ENCODE measurements at places on chromosomes 3 and 15. TPM values are rescaled to one million over a fixed set of nuclear protein-coding genes. Genes with fewer than 3 reads are reported as not detected.
A peak's percentile ranks its signal among the peaks of the same experiment; 100 is the strongest.

Gene AGBL1
- total RNA-seq: 0.02 TPM

Gene ROBO1
- 3.2 TPM for total RNA-seq

- no peak for DNase-seq
Measured at GRCh38 chr3:155492841-155493240, 199.4 kb upstream of the STRIT1 start.

Gene ADAMTS7
- 2.1 TPM for total RNA-seq

DNA sequence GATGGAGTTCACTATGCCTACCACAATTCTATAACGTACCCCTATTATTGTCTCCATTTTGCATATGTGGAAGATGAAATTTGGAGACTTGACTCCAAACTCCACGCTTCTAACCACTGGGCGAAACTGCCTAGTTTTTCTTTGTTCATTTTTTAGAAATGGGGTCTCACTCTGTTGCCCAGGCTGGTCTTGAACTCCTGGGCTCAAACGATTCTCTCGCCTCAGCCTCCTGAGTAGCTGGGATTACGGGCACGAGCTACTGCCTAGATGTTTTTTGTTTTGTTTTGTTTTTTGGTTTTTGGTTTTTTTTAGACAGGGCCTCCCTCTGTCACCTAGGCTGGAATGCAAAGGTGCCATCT is 584 bp upstream of the RPL32 start:
- no peak for DNase-seq

DNA sequence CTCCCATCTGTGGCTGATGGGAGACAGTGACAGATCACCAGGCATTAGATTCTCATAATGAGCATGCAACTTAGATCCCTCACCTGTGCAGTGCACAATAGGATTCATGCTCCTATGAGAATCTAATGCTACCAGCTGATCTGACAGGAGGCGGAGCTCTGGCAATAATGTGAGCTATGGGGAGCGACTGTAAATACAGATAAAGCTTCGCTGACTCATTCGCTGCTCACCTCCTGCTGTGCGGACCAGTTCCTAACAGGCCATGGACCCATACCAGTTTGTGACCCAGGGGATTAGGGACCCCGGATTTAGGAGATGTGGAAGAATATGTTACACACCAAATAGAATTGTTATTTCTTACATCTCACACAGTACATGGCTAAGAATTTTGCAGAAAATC is 6.7 kb downstream of the ARGFX start:
- peak; percentile 24 for DNase-seq

Gene ARRDC4
- total RNA-seq: 35.5 TPM

DNA sequence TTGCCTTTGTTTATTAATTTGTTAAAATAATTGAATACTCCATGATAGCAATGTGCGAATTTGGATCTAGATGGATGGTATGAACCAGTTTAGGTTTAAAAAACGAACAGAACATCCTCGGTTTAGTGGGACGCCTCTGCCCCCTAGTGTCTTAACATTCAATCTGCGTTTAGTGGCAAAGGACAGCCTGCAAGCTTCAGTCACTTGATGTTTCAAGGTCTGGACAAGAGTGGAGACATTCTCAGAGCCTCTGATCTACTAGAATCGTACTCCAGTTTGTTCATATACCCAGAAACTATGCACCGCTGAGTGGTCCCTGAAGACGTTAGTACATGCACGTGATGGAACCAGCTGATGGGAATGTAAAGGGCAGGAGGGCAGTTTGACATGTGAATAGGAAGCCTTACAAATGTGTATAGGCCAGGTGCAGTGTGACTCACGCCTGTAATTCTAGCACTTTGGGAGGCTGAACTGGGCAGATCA is 17.8 kb upstream of the ATP13A4 start:
- DNase-seq: peak; percentile 54

Gene TUSC7
- total RNA-seq: not detected

Gene RBPMS2
- 1.2 TPM for total RNA-seq

GRCh38 chr3:71523628-71524027 is 59.9 kb downstream of the FOXP1 start:
- DNase-seq: no peak

- no peak for DNase-seq
Measured at GRCh38 chr3:128145279-128145678, 8.0 kb upstream of the EEFSEC start.

GRCh38 chr3:56288258-56288657 is 180.0 kb downstream of the ERC2 start:
- no peak for DNase-seq

GRCh38 chr3:64867224-64867623 is 179.4 kb upstream of the ADAMTS9 start:
- DNase-seq: no peak

DNA sequence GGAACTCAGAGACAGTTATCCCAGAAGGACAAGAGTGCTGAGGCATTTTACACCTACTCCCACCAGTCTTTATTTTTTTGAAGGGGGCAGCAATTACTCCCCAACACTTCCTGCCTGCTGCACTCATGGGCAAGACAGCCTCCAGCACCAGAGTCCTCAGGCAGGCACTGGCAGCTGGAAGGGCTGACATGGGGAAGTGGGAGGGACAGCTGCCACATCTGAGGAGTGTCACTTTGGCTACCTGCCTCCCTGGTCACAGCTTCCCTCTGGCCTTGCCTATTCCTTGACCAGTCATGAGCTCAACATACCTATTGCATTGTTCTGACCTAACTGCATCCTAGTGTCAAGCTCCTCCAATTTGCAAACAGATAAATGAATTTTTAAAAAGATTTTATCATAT is 10.2 kb upstream of the LACTB start:
- no peak for DNase-seq

Gene GP5
- not detected for total RNA-seq

DNA sequence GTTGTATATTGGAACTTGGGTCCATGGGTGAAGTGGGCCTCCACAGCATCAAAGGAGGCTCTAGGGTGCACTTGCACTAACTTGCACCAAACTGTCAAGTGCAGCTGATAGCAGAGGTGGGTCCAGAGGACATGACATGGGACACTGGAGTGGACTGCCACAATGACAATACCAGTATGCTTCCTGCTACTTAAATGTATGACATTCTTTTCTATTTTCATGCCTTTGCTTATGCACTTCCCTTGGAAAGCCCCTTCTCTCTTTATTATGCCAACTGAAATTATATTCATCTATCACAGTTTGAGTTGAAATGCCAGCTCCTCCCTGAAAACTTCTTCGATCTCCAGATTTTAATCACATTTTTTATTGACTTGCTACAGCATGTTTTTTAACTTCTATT is 101.8 kb downstream of the CFAP20DC start:
- no peak for DNase-seq

DNA sequence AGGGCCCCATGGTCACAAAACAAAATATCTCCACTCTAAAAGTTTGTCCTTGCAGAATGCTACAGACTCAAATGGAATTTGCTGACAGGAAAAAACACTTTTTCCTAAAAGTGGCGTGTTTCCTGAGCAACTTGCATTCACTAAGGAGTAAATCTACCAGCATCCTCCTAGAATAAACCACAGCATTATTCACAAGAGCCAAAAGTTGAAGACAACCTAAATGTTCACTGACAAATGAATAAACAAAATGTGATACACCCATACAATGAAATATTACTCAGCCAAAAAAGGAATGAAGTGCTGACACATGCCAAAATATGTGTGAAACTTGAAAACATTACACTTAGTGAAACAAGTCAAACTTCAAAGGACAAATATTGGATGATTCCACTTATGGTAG is 28.9 kb downstream of the ITGB5 start:
- no peak for DNase-seq

DNA sequence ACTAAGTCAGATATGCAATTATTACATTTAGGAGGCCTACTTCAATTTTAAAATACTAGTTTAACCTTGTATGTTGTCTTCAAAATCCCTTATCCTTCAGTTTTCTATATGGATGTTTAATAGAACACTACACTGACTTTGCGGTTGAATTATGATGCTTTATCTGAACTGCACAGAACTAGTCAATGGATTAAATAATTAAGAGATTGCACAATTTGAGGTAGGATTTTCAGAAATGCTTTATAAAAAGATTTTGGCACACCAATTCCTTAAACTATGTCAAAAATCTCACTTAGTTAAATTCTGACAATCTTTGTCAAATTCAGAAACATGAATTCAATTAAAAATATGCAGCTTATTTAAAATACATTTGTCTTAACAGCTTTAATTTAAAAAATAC is 28.1 kb downstream of the ATOSA start:
- DNase-seq: no peak

Gene PPP4R2
- total RNA-seq: 48.6 TPM

- no peak for DNase-seq
Measured at GRCh38 chr3:172987273-172987672, 153.8 kb downstream of the SPATA16 start.

GRCh38 chr3:11230832-11231231 is 41.4 kb upstream of the ATG7 start:
- no peak for DNase-seq

Gene SNURF
- total RNA-seq: 13.7 TPM

DNA sequence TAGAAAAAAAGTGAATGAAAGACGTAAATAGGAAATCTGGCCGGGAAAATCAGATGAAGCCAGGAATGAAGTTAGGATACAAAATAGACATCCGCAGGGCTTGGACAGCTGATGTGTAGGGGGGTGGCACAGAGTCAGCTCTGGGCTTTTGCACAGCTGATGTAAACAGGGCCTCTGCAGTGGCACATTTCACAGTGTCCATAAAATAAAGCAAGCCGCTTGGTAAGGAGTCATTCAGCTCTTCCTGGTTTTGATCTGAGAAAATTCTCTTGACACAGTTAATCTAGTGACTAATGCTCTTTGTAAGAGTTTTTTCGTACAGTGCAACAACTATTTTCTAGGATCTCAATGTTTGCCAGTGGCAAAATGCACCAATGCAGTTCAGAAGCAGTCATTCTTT is 153.3 kb downstream of the USP13 start:
- DNase-seq: no peak

Gene DZIP1L
- 2.5 TPM for total RNA-seq

DNA sequence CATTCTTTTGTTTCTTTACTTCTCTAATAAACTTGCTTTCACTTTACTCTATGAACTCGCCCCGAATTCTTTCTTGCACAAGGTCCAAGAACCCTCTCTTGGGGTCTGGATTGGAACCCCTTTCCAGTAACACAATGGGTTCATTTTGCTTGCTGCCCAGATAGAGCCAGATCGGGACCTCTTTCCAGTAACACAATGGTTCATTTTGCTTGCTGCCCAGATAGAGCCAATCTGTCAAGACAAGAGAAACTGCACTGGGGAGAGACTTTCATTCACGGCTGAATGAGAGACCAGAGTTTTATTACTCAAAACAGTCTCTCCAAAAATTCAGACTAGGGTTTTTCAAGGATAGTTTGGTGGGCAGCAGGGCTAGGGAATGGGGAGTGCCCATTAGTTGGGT is 25.4 kb downstream of the METTL6 start:
- no peak for DNase-seq

GRCh38 chr3:38059591-38059990 is 20.6 kb downstream of the DLEC1 start:
- no peak for DNase-seq

GRCh38 chr15:57377478-57377847 is 1.2 kb downstream of the CGNL1 start:
- DNase-seq: no peak

Gene TMCO5A
- total RNA-seq: not detected

DNA sequence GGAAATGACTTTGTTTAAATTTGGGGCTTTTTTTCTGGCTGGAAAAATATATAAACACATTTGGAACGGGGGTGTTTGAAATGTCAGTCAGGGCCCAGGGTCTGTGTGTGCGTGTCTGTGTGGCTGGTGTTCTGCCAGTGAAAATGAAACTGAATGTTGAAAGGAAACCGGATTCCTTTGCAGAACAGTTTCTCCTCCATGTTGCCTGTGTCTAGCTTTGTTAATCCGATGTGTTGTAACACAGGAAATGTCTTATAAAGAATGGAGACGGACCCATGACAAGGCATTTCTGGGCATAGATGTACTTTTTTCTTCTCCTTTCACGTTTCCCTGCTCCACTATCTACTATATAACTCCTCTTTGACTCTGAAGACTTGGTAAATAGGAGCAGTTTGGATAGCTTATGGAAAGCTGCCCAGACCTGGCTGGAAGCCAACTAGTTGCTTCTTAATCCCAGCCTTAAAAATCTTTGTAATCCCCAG is 2.8 kb downstream of the SQOR start:
- peak; percentile 28 for DNase-seq

GRCh38 chr15:90001062-90001682 is at the start of gene ZNF710:
Gene ZNF710, plus strand, starts transcription at chr15:90001324. Its CDS starts 65,814 bp downstream, at chr15:90067138.
- peak; percentile 45 for DNase-seq

Gene KNG1
- total RNA-seq: not detected

Gene PLAAT1
- total RNA-seq: 3.7 TPM

Gene GHSR
- not detected for total RNA-seq

- DNase-seq: no peak
Measured at GRCh38 chr3:171184372-171184771, 157.9 kb upstream of the SLC2A2 start.

DNA sequence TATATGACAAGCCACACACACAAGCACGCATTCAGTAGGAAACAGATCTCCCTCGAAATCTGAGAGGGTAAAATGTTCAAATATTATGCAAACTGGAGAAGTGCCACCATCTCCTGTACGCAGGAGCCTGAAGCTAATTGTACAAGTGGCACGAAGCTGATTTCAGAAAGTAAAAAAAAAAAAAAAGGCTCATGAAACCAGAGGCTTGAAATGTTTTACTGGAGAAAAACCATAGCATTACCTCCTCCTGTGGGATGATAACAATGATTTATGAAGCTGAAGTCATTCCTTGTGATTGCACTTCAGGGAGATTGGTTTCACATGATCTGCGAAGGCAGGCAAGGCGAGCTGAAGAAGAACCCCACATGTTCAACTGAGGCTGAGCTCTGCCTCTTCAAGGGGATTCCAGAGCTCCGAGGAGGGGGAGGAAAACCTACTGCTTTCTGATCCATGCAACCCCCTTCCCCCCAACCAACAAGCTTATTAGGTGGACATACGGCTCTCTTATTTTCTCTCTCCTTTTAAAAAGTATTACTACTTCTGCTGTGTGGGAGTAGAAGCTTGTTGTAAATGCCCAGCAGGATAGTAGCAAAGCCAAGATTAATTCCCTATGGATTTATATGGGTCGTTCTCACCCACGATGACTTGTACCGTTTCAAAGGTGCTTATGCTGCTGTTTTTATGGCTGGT is 101.1 kb downstream of the GREM1 start:
- DNase-seq: no peak

Gene PML
- 9.6 TPM for total RNA-seq

- no peak for DNase-seq
Measured at GRCh38 chr3:22621205-22621809, 581.8 kb upstream of the UBE2E2 start.

DNA sequence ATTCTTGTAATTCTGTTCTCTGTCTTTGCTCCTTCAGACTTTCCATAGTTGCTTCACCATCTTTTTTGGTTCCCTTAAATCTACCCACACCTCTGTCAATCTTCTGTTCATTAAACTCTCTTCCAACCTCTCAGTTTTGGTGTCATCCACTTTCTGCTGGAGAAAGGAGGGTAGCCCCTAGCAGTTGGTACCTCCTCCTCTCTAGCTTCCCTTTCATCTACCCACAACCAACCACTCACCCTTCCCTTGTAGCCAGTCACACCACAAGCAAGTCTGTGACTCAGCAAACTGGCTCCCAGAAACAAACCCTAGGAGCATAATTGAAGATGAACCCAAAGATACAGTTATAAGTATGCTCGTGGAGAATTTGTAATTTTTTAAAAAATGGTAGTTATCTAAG is 318.6 kb downstream of the FHIT start:
- DNase-seq: no peak

Gene MNS1
- total RNA-seq: 1.7 TPM
